ENCODE measurements at places on chromosomes 7 and 10. TPM values are rescaled to one million over a fixed set of nuclear protein-coding genes. Genes with fewer than 3 reads are reported as not detected.

Gene MAGI2
- total RNA-seq: 1.5 TPM

Gene CUZD1
- total RNA-seq: 0.45 TPM

Gene IFIT2
- 2.0 TPM for total RNA-seq

Gene SPDYE2
- total RNA-seq: not detected

Gene PTN
- total RNA-seq: 34.3 TPM

Gene TMEM72
- total RNA-seq: not detected

Gene GCK
- total RNA-seq: 0.74 TPM

Gene HOXA10
- not detected for total RNA-seq

Gene OR6V1
- total RNA-seq: not detected

Gene ATG9B
- total RNA-seq: not detected

Gene ZDHHC16
- total RNA-seq: 54.3 TPM

Gene ITGA8
- not detected for total RNA-seq

Gene EVX1
- not detected for total RNA-seq

Gene CYP3A4
- not detected for total RNA-seq

Gene C7orf33
- total RNA-seq: not detected

Gene LRRN3
- 0.84 TPM for total RNA-seq

Gene TUBAL3
- not detected for total RNA-seq

Gene VAX1
- not detected for total RNA-seq

Gene LRRC61
- 6.8 TPM for total RNA-seq

Gene CTAGE6
- total RNA-seq: not detected

Gene HIPK2
- total RNA-seq: 15.5 TPM

Gene SLC39A12
- not detected for total RNA-seq

Gene CYP2C8
- not detected for total RNA-seq

Gene ALDH18A1
- 80.7 TPM for total RNA-seq

Gene SHH
- total RNA-seq: not detected

Gene ACSM6
- total RNA-seq: not detected

Gene KLF14
- total RNA-seq: not detected

Gene APBB1IP
- total RNA-seq: not detected

Gene STK31
- not detected for total RNA-seq

Gene RNF32
- total RNA-seq: 0.45 TPM

Gene IFIT1B
- not detected for total RNA-seq

Gene SPDYE9
- not detected for total RNA-seq

Gene ZYX
- total RNA-seq: 183 TPM

Gene IGF2BP3
- total RNA-seq: 38.2 TPM

Gene HIF1AN
- total RNA-seq: 6.9 TPM

Gene FAM131B
- 1.0 TPM for total RNA-seq

Gene ZNF485
- 3.7 TPM for total RNA-seq

Gene PTPRZ1
- total RNA-seq: under 0.01 TPM

Gene ASIC3
- total RNA-seq: 0.17 TPM

Gene GPNMB
- total RNA-seq: 13.8 TPM

Gene GOLGA7B
- total RNA-seq: under 0.01 TPM

Gene MEOX2
- total RNA-seq: 1.5 TPM

Gene PDZD7
- 1.0 TPM for total RNA-seq

Gene H2BK1
- total RNA-seq: not detected

Gene POMZP3
- total RNA-seq: 2.7 TPM

Gene CALHM3
- total RNA-seq: not detected

Gene TMEM236
- not detected for total RNA-seq

Gene CPA4
- total RNA-seq: 28.1 TPM

Gene CYP26C1
- not detected for total RNA-seq

Gene TMEM178B
- total RNA-seq: under 0.01 TPM

Gene PRPS1L1
- not detected for total RNA-seq

Gene SPAM1
- total RNA-seq: not detected

All from bronchus fibroblast of lung (primary cell).